ENCODE measurements at places on chromosomes 11 and 22.

- no peak for DNase-seq
These were observed 147.4 kb upstream of the TEAD1 start for GRCh38 chr11:12526789-12527188.

- DNase-seq, result no peak
These were observed at the start of gene OR56B1 for GRCh38 chr11:5736396-5736795. OR56B1 (plus strand) TSS chr11:5736448; CDS start chr11:5736517, 69 bp downstream.

DNA sequence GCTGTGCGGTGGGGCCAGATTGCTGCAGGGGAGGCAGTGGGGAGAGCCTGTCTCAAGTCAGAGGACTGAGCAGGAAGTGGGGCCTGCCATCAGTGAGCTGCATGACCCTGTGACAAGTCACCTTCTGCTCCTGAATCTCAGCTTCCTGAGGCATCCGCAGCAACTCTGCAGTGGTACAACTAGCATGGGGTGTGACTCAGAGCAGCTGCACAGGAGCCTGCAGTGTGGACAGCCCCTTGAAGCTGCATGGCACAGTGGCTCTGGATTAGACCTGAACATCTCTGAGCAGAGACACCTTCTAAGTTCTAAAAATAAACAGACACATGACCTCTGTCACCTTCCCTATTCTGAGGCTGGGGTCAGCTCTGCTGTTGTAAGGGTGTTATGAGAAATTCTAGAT is 18.0 kb downstream of the FAM227A start:
- DNase-seq, result no peak

DNA sequence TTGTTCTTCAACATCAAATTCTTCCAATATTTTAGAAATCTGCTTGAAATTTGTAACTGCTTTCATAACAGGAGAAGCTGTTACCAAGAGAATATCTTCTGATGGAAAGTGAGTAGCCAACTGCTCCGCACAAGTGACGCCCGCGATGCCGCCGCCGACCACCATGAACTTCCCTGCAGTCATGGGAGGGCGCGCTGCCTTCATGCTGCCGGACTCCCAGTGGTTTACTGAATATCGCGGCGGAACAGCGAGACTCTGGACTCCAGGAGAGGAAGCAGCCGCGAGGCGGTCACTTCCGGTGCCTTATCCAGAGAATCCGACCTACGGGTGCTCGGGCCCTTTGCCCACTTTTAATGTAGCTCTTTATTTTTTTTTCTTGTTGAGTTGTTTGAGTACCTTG is 190.6 kb downstream of the GUCY1A2 start:
- DNase-seq, result no peak

GRCh38 chr22:17883356-17883755 is 109.1 kb upstream of the BID start:
- no peak for DNase-seq

- no peak for DNase-seq
These were observed 36.0 kb upstream of the OLFML1 start for GRCh38 chr11:7449211-7449840.

- DNase-seq, result no peak
These were observed 15.9 kb downstream of the ADAMTS15 start for GRCh38 chr11:130464291-130464812.

- DNase-seq, result no peak
These were observed 5.4 kb downstream of the FJX1 start for GRCh38 chr11:35623621-35624168.

DNA sequence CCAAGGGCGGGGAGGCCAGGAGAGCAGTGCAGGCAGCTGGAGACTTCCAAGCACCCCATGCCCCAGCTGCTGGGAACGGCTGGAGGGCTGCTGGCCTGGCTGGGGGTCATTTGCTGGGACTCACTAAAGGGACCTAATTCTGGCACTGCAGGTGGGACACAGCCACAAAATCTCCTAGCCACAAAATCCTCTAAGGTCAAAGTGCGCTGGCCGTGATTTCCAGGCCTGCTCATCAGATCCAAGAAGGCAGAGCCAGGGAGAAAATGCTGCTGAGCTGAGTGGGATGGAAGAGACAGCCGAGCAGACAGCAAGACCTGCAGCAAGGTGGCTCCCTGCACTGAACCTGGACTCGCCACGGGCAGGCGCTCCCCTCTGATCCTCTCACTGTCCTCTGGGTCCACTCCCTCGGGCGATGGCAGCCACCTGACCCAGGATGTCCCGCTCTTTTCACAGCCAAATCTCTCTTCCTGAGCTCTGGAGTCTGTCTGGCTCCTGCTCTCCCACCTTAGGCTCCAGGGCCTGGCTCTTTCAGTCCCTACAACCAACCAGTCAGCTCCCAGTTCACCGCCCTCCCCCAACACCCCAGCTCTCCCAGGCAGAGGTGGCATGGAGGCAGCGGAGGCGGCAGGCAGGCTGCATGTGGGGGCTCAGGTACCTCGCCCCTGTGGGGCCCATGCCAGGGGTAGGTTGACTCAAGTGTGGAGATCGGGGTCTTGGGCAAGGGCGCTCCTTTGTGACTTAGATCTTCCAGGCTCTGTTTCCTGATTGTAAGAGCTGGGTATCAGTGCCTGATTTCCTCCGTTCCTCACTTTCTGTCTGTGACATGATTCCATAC is 14.5 kb downstream of the OVOL1 start:
- no peak for DNase-seq

DNA sequence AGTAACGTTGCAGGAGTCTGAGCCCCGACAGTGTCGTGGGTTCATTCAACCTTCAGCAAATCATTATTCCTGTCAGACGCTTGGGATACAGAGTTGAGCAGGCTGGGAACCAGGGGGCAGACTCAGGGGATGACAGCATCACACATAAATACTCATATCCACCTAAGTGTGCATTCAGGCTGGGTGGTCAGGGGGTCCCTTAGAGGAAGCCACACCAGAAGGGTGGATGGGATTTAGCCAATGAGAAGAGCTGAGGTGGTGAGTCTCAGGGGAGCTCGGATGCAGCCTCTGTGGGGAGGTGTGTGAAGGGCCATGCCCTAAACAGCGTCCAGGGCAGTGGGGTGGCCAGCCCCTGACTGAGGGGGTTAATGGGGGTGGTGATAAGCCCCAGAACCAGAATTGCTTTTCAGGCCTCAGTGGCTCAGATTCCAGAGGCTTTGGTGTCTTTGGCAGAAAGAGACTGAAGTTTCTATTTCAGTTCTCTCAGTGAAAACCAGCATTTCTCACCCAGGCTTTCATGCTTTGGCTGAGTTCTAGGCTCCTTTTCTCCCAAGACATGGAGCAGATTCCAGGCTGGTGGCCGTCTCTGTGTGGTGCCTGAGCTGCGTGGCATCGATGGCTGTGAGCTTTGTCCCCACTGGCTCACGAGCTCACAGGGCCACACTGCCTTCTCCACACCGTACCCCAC is 83.9 kb upstream of the CLDN5 start:
- no peak for DNase-seq

DNA sequence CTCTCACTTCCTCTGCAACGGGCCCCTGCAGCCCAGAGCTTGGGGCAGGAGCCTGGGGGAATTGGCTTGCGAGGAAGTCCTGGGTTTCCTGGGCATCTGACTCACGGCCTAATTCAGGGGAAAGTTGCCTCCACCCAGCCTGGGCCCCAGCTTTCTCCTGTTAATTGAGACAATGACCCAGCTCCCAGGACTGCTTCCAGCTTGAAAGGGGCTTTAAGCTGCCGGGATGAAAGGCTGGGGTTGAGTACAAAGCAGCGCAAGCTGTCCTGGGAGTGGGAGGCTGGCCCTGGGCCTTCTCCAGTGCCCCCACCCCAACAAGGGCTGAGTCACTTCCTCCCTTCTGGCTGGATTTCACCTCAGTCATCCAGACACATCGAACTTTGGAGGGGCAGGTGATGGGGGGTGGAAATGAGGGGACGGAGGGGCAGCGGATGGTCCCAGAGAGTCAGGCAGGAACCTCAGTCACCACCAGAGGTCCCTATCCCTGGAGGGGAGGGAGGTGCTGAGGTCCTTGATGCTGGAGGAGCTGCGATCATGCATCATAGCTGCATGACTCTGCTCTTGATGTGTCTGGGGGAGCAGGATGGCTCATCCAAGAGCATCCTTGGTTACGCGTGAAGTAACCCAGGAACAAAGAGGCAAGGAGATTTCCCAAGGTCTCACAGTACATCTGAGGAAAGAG is 30.1 kb upstream of the OAF start:
- no peak for DNase-seq

DNA sequence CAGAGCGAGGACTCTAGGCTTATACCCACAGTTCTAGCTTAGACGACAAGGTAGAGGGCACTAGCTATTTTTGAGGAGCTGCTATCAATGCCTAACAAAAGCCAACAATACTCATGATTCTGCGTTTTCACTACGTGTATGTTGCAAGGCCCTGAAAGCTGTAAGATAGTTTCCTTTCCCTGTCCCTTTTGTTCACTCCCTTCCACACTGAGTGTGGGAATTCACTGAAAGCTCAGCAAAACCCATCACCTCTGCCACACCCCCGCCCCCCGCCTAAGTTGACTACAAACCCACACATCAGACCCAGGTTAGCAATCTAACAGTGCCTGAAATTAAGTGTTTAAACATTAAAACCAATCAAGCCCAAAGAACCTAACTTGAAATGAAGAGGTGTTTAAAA is 6.2 kb upstream of the LDLRAD3 start:
- DNase-seq, result no peak

DNA sequence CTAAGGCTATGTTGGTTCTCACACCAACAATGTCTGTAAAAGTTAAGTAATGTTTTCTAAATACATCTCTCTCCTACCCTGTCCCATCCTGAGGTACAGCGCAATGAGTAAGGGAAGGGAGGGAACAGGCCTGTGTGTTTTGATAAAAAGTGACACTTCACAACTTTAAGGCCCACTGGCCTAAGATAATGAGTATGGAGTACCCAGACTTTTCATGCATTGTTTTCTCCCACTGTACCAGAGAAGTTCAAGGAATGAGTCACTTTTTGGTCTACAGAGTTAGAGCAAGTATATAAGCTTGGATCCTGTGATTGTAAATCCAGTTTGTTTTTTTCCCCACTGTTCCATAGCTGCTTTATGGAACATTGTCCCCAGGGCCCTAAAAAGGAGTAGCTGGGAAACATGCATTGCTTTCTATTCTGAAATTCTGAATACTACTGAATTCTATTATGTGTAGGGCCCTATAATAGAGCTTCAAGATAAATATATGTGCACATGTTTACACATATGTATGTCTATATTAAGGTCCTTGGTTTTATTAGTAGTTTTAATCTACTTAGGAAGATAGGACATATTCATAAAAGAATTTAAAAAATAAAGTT is 29.8 kb downstream of the KCNE3 start:
- no peak for DNase-seq

DNA sequence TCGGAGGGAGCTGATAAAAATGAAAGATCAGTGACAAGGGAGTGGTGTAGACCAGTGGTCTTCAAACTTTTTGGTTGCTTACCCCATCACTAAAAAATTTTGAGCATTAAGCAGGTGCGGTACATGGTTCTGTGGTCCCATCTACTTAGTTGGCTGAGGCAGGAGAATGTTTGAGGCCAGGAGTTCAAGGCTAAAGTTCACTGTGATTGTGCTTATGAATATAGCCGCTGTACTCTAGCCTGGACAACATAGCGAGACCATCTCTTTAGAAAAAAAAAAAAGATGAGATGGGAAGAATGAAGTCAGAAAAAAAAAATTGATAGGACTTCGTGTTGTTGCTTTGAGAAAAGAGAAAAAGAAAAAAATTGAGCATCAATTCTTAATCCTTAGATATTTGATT is 7.8 kb downstream of the MTMR3 start:
- DNase-seq, result no peak

GRCh38 chr11:14346303-14346955 is 12.6 kb downstream of the RRAS2 start:
- DNase-seq, result no peak

- no peak for DNase-seq
These were observed 42.3 kb upstream of the CLDN5 start for GRCh38 chr22:19566279-19567156.

DNA sequence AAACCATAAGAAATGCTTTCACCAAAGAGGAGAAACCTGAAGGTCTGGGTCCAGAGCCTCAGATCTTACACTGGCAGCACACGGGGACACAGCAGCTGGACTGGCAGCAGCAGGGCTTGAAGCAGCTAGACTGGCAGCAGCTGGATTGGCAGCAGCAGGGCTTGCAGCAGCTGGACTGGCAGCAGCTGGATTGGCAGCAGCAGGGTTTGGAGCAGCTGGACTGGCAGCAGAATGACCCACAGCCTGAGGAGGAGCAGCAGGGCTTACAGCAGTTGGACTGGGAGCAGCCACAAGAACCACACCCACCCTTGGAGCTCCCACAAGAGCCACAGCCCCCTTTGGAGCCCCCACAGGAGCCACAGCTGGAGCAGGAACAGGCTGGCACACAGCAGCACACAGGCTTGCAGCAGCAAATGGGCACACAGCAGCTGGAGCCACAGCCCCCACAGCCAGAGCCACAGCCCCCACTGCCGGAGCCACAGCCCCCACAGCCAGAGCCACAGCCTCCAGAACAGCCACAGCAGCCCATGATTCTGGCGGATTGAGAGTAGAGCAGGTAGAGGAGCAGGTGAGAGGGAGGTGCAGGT is at the start of gene KRTAP5-11:
KRTAP5-11 (minus strand) TSS at position 567 of the 587 bp plus-strand sequence; CDS start at position 529, 38 bp downstream.
- no peak for DNase-seq

- DNase-seq, result no peak
These were observed 26.5 kb downstream of the SYT7 start for GRCh38 chr11:61554172-61554988.

DNA sequence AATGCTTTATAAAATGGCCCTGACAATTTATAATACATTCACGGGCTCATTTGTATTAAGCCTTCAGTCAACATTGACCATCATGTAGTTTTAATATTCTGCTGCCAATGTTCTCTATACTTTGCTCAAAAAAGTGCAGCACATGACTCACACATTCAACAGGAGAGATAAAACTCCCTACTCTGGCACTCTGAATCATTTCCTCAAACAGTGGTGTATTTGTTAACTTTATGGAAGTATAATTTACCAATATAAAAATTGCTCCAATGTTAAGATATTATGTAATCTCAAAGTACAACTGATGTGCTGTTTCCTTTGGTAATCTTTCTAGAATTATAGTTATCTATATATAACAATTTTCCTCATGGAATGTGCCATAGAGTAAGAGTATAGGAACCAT is 39.9 kb downstream of the MAML2 start:
- DNase-seq, result no peak

- no peak for DNase-seq
These were observed 34.0 kb downstream of the LRP5 start for GRCh38 chr11:68346462-68346790.

DNA sequence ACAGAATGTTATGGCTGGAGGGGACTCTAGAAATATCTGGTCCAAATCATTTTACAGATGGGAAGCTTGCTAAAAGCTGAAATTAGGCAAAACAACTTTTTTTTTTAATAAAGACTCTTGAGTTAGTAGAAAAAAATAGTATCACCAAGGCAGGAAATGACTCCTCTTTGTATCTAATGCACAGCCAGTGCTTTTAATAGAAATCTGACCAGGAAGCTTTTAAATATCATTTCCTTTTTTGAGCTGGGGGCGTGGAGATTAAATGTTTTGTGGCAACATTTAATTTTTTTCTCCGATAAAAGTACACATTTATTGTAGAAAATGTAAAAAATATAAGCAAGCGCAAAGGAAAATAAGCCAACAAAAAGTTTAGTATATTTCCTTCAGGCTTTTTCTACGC is 22.5 kb downstream of the TRAF6 start:
- no peak for DNase-seq

- DNase-seq, result no peak
These were observed 49.7 kb downstream of the C11orf96 start for GRCh38 chr11:43992183-43992582.
